ENCODE measurements at places on chromosomes 3 and 15.

- no peak for DNase-seq
These were observed 99.2 kb upstream of the LRRN1 start for GRCh38 chr3:3699816-3700633.

- DNase-seq, result peak; percentile 41
These were observed 13.7 kb downstream of the PLEKHO2 start for GRCh38 chr15:64855205-64855975.

GRCh38 chr3:109642025-109642424 lies 304.7 kb upstream of the DPPA4 start:
- no peak for DNase-seq

GRCh38 chr3:11711876-11712275 lies 68.2 kb upstream of the VGLL4 start:
- DNase-seq, result peak; percentile 38

GRCh38 chr15:90762109-90762508 lies 45.0 kb downstream of the BLM start:
- no peak for DNase-seq

DNA sequence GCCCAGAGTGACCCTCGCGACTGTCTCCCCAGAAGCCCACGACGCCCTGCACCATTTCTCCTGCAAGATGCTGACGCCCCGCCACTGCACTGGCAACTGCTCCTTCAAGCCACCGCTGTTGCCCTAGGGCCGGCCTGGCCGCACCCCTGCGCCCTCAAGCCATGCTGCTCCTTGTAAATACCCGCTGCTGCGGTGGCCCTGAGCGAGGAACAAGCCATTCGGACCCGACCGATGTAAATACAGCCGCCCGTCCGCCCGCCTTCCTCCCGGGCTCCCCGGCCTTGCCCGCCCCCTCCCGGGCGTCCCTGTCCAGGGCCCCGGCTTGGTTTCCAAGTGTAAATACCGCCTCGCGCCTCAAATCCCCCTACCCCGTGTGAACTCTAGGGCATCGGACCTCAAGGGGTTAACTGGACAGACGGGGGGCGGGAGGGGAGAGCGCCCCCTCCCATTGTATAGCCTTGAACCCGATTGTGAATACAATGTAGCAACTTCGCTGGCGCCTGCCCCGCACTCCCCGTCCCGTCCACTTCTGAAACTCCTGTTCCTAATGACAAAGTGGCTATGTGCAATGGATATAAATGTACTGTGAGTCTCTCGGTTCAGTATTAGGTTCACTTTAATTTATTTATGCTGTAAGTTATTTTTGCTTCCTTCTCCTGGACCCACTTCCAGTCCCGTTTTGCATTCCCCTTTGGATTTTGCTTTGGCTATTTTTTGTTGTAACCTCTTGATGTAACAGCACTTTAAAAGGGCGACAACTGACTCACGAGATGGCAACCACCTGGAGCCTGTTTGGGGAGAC lies 5.9 kb downstream of the RNU6-1 start:
- peak; percentile 43 for DNase-seq

DNA sequence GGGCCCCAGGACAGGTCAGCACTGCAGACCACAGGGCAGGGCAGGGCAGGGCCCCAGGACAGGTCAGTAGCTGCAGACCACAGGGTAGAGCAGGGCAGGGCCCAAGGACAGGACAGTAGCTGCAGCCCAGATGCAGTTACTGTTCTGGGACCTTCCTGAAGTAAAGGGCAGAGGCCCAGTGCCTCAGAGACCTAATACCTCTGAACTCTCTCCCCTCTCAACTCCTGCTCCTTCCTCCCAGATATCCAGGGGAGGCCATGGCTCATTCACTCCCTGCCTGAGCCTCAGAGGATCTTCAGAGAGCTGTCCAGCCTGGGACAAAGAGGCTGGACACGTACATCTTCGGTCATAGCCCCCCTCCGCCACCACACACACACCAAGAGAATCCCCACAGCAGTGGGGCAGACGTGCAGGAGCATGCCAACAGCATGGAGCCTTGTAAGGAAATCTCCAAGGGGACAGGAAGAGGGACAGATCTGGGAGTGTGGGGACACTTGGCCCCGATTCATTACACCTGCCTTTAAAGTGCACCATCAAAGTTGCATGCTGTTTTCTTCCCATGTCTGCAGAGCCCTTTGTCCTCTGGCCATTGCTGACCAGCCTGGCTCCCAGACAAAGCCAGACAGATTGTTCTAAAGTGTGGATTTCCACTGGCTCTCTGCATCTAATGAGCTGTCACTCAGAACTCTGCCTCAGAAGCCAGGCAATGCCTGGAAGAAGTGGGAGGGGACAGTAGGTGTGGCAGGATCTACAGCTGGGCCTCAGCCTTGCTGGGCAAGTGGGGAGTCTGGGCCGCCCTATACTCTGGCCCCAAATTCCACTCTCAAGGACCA lies 24.2 kb upstream of the BUB1B start:
- DNase-seq, result no peak

- no peak for DNase-seq
These were observed 12.7 kb downstream of the CFAP44 start for GRCh38 chr3:113428581-113428980.

DNA sequence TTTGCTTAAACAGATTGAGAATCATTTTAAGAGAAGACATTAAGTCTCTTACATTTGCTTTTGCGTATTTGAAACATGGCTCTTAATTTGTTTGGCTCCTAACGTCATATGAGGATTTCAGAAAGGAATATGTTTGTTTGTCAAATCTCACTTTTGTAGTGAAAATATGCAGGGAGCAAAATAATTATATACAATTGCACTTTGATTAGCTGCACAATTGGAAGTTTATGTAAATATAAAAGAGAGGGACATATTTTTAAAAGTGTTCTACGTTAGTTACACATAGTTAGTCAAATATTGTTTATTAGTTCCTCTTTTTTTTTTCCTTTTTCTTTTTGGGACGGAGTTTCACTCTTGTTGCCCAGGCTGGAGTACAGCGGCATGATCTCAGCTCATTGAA lies 42.7 kb upstream of the GOLIM4 start:
- DNase-seq, result no peak

DNA sequence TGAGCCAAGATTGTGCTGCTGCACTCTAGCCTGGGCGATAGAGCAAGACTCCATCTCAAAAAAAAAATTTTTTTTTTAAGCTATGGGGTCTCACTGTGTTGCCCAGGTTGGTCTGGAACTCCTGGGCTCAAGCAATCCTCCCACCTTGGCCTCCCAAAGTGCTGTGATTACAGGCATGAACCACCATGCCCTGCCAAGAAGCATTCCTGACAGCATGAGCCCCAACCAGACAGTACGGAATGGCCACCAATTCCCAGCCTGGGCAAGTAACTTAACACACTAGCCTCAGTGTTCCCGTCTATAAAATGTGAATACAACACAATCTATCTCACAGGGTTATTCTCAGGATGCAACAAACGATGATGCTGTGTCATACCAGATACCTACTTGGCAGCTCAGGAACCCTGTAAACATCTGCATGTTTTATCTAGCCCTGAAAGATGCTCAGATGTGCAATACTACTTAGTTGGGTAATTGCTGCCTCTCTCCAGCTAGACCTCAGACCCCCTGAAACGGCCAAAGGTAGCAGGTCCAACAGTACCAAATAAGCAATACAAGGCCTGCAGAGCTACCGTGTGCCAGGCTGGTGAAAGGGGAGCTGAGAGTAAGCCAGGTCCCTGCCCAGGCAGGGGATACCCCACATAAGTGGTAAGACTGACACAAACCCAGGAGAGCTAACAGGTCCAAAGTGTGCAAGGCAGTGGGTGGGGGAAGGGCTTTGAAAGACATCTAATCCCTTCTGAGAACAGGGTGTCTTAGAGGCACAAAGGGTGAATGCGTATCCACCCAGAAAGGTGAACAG lies 1.9 kb downstream of the TKT start:
- DNase-seq, result no peak

GRCh38 chr3:53083521-53083920 lies 37.6 kb upstream of the SFMBT1 start:
- peak; percentile 85 for DNase-seq

DNA sequence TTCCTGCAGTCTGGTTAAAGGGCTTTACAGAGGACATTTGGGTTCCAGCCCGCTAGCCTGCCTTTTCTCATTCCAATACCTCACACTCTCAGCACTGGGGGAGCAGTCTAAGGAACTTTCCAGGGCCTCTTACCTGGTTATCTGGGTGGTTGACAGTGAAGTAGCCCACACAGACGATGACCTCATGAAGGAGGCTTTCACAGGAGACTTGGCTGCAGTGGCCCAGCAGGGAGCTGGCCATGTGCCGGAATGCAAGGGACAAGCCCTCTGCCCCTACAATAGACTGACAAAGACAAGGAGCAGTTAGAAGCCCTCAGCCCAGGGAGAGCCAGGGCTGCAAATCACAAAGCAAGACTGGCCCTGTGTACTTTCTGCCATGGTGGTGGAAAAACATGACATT lies 39.5 kb downstream of the ISL2 start:
- no peak for DNase-seq

- peak; percentile 34 for DNase-seq
These were observed 2.5 kb upstream of the PLCB2 start for GRCh38 chr15:40310001-40310959.

GRCh38 chr15:31598620-31599019 lies 272.0 kb downstream of the KLF13 start:
- DNase-seq, result no peak

DNA sequence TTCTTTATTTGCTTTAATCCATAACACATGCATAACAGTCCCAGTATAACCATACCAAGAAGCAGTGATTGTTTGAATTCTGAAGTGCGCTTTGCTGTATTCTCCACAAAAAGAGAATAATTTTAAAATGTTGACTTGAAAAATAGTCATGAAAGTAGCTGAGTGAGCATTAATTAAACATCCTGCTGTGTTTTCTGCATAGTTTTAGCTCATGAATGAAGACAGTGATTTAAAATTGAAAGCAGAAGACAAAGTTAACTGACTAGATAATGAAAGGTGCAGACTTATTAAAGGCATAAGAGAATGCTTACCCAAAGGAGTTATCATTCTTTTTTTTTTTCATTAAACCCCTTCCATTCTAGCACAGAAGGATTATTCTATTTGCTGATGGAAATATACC lies 143.5 kb downstream of the GABRG3 start:
- DNase-seq, result no peak

DNA sequence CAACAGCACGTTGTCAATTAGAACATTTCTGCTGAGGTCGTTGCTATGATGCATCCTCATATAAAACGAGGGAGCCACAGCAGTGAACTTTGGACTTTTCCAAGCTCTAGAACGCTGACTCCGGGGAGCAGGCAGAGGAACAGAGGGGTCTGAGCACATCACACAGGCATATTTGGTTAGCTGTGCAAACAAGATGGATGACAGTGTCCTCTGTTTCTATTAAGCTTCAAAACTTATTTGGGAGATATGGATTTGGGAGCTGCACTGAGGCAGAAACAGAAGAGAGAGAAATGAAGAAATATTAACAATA lies 278.0 kb upstream of the TBL1XR1 start:
- no peak for DNase-seq

GRCh38 chr3:129747992-129748391 lies 141.5 kb upstream of the PLXND1 start:
- no peak for DNase-seq

DNA sequence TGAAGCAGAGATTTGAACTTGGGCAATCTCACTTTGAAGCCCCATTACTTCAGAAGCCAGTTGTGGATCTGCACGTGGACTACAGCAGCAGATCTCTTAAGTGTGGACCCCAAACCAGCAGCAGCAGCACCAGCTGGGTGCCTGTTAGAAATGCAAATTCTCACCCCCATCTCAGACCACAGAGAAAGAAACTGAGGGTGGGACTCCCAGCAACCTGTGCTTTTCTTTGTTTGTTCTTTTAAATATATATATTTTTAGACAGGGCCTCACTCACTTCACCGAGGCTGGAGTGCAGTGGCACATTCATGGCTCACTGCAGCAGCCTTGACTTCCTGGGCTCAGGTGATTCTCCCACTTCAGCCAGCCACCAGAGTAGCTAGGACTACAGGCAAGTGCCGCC lies 53.2 kb downstream of the SLTM start:
- DNase-seq, result no peak

GRCh38 chr15:69665641-69666111 lies 213.1 kb downstream of the RPLP1 start:
- no peak for DNase-seq

- DNase-seq, result no peak
These were observed 54.7 kb downstream of the FOXP1 start for GRCh38 chr3:71528816-71529215.

GRCh38 chr3:141900343-141900742 lies 23.9 kb downstream of the ATP1B3 start:
- DNase-seq, result no peak

DNA sequence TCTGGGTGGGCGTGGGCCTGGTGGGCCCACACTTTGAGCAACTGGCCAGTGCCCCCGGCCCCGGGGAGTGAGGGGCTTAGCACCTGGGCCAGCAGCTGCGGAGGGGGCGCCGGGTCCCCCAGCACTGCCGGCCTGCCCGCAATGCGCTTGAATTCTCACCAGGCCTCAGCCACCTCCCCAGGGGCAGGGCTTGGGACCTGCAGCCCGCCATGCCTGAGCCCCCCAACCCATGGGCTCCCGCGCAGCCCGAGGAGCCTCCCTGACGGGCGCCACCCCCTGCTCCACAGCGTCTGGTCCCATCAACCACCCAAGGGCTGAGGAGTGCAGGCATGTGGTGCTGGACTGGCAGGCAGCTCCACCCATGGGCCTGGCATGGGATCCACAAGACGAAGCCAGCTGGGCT lies 484.3 kb downstream of the UNC13C start:
- DNase-seq, result no peak

Measured in fibroblast of skin of scalp (primary cell).